ENCODE measurements at places on chromosomes 5 and 9.

DNA sequence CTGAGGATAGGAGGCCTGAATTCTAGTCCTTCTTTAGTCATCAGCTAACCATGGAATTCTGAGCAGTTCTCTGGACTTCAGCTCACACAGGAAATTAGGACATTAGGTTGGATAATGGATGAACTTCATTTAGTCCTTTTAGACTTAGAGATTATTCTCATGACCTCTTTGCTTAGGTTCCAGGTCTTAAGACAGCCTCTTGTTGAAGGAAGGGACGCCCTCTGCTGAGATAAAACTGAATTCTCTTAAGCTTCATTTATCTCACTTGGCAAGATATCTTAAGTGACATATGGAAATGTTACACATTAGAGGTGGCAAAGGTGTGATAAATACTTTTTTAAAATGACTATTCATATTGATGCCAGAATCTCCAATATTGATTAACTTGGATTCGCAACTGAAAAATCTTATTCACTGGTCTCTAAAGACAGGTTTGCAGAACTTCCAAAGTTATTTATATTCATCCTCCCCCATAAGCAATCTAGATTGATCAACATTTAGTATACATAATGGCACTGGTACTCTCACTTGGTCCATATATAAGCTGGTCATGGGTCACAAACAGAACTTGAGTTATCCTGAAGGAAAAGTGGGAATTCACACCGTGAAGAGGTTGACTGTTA lies 16.9 kb upstream of the ZNF366 start:
- peak; percentile 88 for DNase-seq

DNA sequence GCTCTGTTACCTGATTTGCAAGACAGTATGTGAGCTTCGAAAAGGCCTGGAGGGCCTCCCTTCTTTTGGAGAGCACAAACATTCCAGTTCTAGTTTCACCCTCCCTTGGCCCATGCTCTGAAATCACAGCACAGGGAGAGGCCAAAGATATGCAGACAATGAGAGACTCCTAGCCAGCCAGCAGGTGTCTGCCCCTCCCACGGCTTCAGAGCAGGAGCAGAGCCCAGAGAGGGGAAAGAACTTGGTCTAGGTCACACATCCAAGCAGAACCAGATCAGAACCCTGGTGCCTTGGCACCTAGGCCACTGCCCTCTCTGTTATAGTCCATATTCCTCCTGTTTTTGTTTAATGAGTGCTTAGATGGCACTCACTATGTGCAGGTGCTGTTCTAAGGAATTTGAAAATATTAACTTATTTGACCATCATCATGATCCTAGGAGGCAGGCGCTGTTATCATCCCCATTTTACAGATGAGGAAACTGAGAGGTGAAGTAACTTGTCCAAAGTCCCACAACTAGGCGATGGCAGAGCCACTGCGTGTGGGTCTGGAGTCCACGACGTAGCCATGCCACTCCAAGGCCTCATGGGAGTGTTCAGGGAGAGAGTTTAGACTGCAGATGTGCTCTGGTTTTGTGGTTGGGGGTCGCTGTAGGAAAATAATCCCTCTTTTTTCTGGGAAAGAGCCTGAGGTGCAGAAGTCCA lies 27.2 kb downstream of the TMOD1 start:
- DNase-seq = no peak

GRCh38 chr5:19058216-19058615 lies 929.8 kb downstream of the CDH18 start:
- no peak for DNase-seq

GRCh38 chr9:92986176-92987119 lies 39.1 kb downstream of the FGD3 start:
- DNase-seq = peak; percentile 57

- no peak for DNase-seq
Measured at GRCh38 chr5:154829589-154830218, 20.7 kb downstream of the FAXDC2 start.

DNA sequence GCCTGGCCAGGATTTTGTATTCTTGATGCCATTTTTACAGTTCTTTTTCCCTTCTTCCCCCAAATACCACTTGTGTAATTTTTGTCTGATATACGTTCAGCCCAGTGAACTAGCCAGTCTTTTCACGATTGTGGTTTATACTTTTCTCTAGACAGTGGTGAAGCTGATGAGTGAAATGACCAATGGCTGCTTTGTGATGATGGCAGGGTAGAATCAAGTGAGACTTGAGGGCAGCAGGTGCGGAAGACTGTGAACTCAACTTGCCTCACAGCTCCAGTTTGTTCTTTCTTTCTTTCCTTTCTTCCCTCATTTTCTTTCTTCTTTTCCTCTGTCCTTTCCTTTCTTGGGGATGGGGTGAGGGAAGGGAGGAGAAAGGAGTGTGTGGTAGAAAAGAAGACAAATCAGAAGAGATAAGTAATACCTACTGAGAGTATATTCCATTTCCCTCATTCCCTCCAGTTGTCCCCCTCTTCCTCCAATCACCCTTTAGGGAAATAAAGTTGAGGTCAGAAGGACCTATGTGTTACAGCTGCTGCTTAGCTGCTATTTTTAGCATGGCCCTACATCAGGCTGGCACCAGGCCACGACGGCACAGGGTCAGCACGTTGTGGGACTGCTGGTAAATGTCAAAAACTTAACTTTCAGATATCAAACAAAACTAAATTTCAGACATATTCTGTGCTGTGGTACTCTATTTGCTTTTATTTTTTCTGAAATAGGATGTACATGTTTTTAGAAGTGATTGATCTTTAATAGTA lies 12.3 kb downstream of the ZSWIM6 start:
- DNase-seq = no peak

- no peak for DNase-seq
Measured at GRCh38 chr5:35129921-35130485, 82.3 kb upstream of the AGXT2 start.

- DNase-seq = no peak
Measured at GRCh38 chr5:160545832-160546231, 124.2 kb downstream of the PTTG1 start.

DNA sequence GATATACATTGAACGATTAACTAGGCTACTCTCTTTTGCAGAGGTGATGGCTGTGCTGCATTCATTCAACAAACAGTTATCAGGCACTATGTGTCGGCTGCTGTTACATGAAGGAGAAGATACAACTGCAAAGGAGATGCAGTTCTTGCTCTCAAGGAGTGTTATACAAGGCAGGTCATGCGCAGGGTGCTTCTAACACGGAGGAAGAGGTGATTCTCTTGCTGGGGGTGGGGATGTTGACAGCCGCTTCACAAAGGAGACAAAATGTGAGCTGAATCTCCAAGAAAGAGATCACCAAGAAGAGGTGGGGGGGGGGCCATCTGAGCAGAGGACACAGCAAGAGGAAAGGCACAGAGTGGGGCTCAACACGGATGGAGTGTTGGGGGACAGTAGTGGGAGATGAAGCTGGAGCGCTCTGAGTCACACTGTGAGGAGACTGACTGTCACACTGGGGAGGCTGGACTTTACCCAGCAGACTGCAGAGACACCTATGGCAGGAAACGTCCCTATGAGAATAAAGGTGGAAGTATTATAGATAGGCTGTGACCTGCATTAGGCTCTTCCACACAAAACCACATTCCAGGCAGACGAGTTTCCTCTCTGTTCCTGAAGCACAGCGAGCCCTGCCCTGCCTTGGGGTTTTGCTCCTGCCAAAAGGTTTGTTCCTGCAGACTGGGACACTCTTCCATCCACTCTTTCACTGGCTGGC lies 20.9 kb downstream of the NDUFA8 start:
- no peak for DNase-seq

GRCh38 chr5:149697001-149697400 lies 33.1 kb upstream of the PPARGC1B start:
- no peak for DNase-seq

GRCh38 chr5:172768573-172769341 lies 2.2 kb downstream of the DUSP1 start:
- peak; percentile 55 for DNase-seq

DNA sequence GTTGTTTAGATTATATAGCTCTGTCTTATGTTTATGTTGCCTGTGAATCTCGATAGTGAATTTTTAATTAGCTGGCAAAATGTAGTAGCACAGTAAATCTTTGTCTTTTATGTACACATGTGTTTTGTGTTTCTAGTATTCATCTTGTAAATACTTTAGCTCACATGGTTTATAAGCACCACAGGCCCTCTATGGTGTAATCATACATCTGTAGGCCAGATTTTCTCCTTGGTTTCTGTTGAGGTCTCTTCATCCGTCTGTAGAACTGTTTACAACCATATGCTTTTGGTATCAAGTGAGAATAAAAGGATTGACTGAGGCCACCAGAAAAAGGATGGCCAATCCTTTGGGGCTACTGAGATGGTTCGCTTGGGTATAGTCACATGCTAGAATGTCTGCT lies 45.0 kb downstream of the PRR16 start:
- no peak for DNase-seq

- DNase-seq = no peak
Measured at GRCh38 chr9:126806336-126806735, 1.5 kb downstream of the ZBTB43 start.

GRCh38 chr5:32510860-32511259 lies 66.3 kb upstream of the ZFR start:
- no peak for DNase-seq

DNA sequence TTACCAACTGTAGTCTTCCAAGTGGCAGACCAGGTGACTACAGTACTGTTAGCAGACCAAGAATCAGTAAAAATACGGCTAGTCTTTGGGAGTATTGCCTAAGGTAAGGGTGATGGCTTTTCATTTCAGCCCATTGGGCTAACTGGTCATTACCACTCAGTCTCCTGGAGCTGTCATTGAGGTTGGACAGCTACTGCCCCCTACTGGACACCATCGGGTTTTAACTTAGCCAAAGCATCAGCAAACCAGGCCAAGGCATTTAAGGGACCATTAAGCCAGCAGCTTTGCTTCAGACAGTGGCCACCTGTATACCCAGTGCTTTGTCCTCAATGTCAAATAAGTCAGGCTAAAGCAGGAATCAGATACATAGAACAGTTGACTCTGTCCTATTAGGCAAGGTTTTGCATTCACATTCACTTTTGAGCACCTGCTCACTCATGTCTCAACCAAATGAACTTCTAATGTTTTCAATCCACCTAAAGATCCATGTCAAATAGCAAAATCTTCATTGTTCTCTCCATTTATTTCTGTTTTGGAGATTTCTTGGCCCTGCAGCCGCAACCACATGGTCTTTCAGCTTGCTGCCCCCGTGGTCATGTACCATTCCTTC lies 117.2 kb downstream of the INVS start:
- DNase-seq = peak; percentile 86

DNA sequence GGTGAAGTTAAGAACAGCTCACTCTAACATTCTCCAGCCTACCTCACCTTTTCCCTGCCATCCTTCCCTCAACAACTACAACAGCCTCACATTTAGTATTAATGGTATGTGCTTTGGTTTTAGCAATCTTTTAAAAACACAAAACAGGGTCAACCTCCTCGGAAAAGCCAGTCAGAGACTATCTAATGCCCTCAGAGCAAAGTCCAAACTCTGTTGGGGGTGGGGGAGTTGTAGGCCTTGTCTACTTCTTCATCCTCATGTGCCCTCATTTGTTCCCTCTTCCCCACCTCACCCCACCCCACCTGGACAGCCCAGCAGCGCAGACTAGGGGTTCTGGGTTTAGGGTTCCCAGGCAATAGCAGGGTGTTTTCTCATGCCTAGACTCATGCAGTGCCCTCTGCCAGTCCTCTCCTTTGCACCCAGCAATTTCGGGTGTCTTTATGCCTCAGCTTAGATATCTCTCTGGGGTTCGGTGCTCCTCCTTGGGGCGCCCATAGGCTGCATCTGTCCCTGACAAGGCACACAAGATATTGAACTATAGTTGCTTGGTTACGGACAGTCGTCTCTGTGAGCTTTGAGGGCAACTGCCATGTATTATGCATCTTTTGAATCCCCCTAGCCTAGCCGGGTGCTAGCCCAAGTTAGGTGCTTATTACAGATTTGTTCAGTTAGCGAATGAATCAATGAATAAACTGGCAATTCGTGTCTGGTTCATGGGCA lies 762 bp upstream of the TCOF1 start:
- DNase-seq = no peak

GRCh38 chr5:95565280-95565920 lies 10.5 kb downstream of the ARSK start:
- DNase-seq = no peak

DNA sequence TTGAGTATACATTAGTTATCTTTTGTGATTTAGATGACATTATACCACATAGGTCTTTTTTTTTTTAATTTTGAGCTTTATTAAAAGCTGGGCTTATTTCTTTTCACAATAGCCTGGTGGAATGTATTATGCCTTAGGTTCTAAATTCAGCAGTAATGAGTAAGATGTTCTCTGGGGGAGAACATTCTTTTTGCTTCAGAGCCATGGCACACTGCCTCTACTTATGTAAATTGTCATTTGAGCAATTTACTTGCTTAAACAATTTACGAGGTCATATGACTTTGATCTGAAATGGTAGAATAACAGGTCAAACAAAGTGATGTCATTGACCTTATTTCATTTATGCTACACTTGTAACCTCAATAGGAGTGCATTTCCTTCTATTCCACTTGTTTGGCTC lies 154.2 kb downstream of the FOCAD start:
- no peak for DNase-seq

GRCh38 chr5:393846-394275 lies 49.1 kb upstream of the EXOC3 start:
- no peak for DNase-seq

- DNase-seq = no peak
Measured at GRCh38 chr9:13279284-13280141, at the start of gene MPDZ. TSS of gene MPDZ (minus strand) at chr9:13279692. CDS start at chr9:13250315, 29,377 bp downstream.

DNA sequence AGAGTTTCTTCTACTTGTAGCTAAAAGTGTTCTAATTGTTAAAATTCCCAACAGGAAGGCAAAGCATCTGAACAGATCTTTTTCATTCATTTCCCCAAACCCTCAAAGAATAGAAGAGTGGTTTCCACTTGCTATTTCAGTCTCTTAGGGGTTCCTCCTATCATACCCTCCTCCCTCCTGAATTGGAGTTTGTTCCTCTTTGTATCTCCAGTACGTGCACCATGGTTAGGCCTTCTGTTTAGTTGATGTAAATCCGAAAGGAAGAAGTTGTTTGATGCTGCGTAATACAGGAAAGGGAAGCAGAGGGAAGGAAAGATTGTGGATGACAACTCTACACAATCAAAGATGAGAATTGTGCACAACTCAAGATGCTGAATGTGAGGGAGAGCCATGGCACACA lies 303.6 kb downstream of the PIK3R1 start:
- peak; percentile 70 for DNase-seq

- DNase-seq = no peak
Measured at GRCh38 chr5:176740131-176740701, 70.1 kb upstream of the UNC5A start.

GRCh38 chr5:63286724-63287123 lies 675.5 kb downstream of the HTR1A start:
- no peak for DNase-seq

GRCh38 chr9:93183663-93184431 lies at the start of gene WNK2:
TSS of gene WNK2 (plus strand) at chr9:93184139. CDS start at chr9:93184930, 791 bp downstream.
- DNase-seq = peak; percentile 64
